Cortex of kidney (tissue), 1 donor: ENCODE measurements at places on chromosomes 6 and 20.

GRCh38 chr20:63859166-63859699, 2.1 kb upstream of the ABHD16B start:
- no peak for DNase-seq

- DNase-seq: no peak
Observed at GRCh38 chr6:33857093-33857931, 53.5 kb upstream of the MLN start.

GRCh38 chr6:30769088-30769852, 24.9 kb upstream of the IER3 start:
- DNase-seq: no peak

- no peak for DNase-seq
Observed at GRCh38 chr6:119076173-119076572, 2.3 kb downstream of the FAM184A start.

DNA sequence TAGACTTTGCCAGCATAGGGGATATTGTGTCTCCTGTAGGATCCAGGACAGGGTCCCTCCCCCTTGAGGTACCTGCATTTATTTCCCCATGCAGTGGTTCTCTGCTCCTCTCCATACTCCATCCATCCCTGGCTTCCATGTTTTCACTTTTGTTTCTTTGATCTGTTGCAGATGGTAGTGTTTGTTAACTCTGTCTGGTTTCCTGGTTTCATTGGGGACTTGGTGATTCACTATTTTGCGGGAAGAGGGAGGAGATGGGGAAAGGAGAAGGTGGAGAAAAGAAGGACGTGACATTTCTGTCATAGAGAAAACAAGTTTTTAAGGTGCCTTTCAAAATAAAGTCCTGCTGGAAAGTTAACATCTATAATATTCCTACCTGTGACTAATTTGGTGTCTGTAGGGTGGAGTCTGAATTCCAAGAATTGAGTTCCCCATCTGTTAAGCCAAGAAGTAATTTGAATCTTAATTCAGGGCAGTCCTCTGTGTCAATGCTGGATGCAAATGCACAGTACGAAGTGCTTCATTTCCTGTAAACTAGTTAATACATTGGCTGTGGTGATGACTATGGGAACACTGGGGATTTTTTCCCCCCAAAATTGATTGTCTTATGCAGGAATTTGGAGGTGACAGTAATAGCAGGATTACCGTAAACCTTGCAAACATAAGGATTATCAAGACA, 6.9 kb upstream of the RNF144B start:
- DNase-seq: no peak

DNA sequence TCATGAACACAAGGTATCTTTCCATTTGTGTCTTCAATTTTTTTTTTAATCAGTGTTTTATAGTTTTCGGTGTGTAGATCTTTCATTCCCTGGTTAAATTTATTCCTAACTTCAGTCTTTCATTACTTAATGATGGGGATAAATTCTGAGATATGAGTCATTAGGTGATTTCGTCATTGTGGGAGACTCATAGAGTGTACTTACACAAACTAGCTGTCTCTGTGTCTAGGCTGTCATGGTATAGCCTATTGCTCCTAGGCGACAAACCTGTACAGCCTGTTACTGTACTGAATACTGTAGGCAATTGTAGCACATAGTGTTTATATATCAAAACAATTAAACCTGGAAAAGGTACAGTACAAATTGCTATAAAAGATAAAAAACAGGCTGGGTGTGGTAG, 42.1 kb downstream of the SMAP1 start:
- DNase-seq: no peak

- no peak for DNase-seq
Observed at GRCh38 chr6:117264369-117264691, 1.0 kb upstream of the VGLL2 start.

DNA sequence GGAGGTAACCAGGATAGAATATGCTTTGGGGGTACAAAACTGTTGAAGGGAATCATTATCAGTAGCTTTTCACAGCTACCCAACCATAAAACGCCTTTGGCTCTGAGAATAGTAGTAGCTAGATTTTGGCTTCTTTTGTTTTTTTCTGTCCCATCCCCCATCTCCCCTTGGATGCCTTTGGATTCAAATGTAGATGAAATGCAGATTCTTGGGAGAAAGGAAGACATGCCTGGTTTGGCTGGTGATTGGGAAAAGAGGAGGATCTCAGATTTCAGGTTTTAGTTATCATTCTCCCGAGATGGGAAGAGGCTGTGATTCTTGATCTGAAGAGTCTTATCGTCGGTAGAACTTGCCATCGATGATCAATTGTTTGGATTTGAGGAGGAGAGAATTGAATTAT, 3.5 kb upstream of the CDYL start:
- DNase-seq: no peak

DNA sequence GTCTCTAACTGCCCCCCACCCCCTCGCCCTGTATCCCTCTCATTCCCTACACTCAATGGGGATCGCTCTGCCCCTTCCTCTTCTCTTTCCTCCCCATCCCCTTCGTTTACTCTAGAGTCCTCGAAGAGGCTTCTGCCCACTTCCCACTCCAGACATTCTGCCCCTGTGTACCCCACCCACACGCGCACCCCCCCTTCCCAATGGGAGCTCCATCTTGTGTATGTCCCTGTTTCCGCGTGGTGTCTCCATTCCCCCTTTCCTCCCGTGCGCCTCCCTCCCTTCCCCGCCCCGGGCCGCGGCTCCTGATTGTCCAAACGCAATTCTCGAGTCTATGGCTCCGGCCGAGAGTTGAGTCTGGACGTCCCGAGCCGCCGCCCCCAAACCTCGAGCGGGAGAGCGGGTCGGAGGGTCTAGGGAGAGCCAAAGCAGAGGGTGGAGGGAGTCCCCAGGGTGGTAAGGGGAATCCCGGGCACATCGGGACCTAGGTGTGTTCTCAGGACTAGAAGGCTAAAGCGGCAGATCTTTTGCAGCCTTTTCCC, 679 bp upstream of the RING1 start:
- DNase-seq: no peak

DNA sequence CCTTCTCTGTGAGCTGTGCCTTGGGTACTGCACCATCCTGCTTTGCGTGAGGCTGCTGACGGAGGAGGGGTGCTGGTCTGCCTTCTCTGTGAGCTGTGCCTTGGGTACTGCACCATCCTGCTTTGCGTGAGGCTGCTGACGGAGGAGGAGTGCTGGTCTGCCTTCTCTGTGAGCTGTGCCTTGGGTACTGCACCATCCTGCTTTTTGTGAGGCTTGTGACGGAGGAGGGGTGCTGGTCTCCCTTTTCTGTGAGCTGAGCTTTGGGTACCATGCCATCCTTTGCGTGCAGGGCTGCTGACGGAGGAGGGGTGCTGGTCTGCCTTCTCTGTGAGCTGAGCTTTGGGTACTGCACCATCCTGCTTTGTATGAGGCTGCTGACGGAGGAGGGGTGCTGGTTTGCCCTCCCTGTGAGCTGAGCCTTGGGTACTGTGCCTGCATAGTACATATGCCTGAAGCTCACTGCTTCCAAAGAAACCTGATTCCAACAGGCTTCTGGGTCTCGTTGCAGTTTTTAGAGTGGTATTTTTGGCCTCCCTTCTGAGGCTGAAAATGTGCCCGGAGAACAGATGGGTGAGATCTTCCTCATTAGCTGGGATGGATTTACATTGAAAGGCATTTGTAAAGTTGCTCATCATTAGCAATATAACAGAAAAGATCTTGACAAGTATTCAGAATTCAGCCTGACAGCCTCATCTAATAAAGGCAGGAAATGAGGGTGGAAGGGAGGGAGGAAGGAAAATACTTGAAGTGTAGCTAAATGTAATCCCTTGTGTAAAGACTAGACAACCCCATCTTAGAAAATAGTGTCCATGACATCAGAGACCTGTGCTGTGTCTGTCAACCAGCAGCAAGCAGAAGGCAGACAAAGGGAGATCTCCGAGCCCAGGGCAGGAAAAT, 46.8 kb upstream of the UNC93A start:
- no peak for DNase-seq

DNA sequence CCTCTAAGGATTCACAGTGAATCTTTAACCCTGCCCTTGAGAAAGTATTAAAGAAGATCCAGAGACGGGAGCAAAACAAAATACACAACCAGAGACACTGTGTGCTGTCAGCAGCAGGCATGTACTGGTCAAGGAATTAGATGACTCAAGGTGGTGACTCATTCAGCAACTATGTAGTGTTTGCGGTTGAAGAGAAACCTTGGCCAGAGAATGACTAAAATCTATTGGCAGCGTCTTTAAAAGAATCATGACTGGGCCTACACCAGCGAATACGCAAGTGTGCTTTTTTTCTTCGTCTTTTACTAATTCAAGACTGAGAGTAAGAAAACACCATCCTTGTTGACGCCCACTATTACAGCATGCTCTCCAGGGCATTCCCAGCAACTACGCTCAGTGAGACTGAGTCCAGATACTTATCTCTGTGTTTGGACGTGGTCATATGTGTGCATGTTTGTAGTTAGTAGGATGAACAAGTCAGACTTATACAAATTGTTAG, 72.4 kb upstream of the BACH2 start:
- DNase-seq: no peak

- DNase-seq: no peak
Observed at GRCh38 chr20:35559042-35559693, 17.3 kb downstream of the ERGIC3 start.

DNA sequence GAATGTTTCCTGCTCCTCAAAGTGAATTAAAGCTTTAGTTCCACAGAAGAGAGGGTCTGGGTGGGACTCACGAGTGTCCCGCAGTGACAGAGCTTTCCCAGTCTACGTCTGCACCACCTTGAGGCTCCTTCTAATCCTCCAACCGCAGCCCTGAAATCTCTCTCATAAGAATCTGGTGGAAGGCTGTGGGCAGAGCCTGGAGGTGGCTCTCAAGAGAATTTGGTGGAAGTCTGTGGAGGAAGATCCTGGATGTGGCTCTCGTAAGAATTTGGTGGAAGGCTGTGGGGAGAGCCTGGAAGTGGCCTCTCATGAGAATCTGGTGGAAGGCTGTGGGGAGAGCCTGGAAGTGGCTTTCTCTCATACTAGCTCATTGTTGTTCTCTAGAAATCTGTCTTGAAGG, 13.8 kb upstream of the DUSP22 start:
- DNase-seq: no peak

- no peak for DNase-seq
Observed at GRCh38 chr6:17574866-17575560, 25.1 kb upstream of the FAM8A1 start.

- no peak for DNase-seq
Observed at GRCh38 chr20:22801528-22801927, 217.2 kb upstream of the FOXA2 start.

DNA sequence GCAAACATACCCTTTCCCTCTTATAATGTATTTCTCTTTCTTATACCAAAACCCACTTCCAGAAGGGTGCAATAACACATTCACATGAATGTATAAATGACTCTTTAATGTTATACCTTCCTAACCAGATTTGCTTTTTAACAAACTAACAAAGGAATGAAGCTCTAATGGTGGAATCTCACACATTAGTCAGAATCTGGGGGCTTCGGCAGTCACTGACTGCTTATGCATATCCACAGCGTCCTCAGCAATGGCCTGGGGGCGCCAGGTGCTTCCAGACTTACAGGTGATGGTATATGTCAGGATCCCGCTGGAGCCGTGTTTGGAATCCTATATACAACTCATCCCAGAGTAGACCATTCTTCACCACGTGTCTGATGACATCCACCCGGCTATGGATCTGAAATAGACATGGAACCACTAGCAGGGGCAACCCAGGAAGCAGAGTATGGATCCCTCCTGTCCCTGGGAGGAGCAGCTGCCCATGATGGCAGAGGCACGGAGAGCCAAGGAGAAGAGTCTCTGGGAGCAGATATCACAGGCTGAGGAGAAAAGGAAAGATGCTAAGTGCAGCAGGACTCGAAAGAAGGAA, 150.8 kb upstream of the RIPOR2 start:
- no peak for DNase-seq

DNA sequence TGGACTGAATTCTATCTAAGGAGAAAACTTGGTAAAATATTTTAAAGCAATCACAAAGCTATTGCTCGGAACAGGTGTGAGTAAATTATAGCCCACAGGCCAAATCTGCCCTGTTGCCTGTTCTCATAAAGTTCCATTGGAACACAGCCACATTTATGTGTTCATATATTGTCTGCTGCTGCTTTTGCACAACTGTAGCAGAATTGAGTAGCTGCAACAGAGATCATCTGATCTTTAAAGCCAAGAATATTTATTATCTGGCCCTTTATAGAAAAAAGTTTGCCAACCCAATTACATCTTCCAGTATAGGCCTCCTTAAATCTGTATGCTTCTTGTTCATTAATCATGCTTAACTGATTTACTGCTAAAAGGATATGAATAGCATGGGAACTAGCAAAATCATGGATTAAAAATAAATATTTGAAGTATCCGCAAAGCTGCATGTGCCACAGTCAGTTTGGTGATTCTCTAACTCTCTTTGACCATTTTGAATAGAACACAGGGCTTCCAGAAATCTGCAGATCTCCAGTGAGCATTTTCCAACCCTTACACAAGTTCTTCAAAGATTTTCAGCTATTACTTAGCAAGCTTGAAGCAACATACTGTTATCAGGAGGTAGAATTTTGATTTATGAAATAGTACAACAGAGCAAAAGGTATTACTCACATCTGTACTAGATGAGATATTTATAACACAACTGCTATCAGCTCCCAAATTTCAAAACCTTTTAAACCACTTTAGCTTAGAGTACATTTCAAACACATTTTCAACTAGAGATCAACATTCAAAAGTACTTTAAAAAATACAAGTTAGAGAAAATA, 312.6 kb upstream of the ID4 start:
- no peak for DNase-seq

DNA sequence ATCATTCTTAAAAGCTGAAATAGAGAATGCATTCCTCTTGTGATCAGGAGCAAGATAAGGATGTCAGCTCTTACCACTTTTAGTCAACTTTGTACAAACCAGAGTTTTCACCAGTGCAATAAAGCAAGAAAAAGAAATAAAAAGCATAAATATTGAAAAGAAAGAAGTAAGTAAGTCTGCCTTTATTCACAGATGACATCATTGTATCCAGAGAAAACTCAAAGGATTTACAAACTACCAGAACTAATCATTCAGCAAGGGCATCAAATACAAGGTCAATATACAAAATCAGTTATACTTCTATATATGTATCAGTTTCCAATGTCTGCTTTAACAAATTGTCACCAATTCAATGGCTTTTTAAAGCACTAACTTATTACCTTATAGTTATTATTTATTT, 13.4 kb downstream of the TTLL9 start:
- no peak for DNase-seq

DNA sequence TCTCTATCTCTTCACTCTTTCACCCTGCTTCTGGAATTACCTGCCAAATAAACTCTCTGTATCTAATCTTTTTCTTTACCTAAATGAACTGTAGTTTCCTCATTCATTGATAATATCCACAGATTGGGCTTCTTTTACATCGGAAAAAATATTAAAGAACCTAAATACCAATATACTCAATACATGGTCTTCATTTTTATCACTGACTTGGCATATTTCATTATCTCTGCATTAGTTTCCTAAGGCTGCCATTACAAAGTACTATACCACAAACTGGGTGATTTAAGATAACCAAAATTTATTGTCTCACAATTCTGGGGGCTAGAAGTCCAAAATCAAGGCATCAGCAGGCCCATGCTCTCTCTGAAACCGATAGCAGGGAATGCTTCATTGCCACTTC, 411.9 kb upstream of the SPTLC3 start:
- no peak for DNase-seq
